ENCODE measurements at places on chromosomes 3 and 15.

GRCh38 chr3:172616031-172616461 lies 92.8 kb upstream of the TNFSF10 start:
- no peak for DNase-seq

- DNase-seq: no peak
These were observed 160.6 kb downstream of the ECT2 start for GRCh38 chr3:172911142-172911541.

DNA sequence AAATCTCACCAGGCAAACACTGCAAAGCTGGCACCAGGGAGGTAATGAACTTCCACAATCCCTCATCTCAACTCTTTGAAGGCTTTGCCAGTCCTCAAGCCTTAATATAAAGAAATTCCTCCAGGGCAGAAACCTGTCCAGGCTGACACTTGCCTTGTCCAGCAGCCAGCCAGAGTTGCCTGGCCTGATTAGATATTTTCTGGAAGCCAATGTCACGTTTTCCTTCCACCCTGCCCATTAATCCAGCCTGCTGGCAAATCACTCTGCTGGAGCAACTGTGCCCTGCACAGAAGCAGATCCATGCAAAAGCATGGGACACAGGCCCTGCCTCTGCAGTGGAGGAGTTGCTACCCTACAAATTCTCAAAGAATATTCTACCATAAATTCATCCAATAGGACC lies 56.5 kb downstream of the HEG1 start:
- no peak for DNase-seq

DNA sequence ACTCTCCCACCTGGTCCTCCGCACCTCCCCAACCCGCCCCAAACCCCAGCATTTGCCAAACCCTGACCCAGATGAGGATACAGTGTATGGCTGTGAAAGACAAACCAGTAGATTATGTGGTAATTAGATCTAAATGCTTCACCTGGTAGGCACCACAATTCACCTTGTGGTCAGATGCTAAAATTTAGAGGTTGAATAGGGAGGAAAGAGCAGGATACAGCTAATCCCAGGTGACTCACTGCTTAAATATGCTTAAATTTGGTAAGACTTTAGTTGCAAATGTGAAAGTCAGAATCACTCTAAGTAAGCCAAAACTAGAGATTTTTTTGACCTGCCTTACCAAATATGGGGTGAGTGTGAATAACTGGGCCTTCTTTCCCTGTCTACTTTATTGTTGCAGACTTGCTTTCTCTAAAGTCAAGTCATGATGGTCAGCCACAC lies 105.5 kb downstream of the MME start:
- no peak for DNase-seq

- no peak for DNase-seq
These were observed 9.0 kb downstream of the GASK1A start for GRCh38 chr3:42988097-42988496.

DNA sequence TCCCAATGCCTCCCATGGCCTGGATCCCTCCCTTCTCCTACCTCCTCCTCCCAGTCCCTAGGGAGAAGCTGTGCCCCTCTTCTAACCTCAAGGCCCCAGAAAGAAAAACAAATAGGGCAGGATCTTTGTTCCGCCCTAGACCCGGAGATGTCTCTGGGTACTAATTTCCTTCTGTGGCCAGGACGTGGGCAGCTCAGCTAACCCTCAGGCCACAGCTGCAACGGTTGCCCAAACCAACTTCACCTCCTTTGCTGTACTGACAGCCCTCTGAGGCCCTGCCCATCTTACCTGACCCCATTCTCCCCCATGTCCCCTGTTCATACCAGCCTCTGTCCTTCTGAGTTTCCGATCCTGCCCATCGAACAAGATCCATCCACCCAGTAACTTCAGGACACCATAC lies 70.7 kb downstream of the SRGAP3 start:
- DNase-seq: no peak

DNA sequence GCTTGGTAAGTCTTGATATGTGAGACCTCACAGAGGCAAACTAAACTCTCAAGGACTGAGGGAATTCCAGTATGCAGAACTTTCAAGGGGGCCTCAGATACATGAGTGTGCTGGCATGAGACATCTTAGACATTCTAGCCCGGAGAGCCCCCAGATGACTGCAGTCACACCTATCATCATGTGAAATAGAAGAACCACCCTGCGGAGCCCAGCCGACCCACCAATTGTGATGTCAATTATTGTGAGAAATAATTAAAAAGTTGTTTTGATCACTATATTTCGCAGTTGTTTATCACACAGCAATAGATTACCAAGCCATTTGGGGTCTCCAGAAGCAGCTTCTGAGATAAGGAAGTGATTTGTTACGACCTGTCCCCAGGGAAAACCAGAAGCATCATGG lies 55.3 kb upstream of the CD47 start:
- no peak for DNase-seq

DNA sequence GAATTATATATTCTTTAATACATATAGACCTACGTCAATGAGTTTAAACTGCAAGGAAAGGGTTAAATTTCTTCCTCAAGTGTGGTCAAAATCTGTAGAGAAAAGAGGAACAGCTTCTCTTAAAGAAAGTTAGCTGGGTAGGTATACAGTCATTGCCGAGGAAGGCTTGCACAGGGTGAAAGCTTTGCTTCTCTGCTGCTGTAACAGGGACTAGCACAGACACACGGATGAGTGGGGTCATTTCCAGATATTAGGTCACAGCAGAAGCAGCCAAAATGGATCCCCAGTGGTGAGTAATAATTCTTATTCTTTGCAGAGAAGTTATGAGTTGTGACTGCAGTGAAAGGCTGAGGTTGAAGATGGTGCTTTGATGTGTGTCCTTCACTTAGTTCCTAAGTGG lies at the start of gene CD86:
TSS of gene CD86 (plus strand) at position 148 of the 400 bp plus-strand sequence. CDS start at position 276, 128 bp downstream.
- no peak for DNase-seq

Measured in left renal cortex interstitium (tissue), 4 donors.